ENCODE measurements at places on chromosomes 4 and X. TPM values are rescaled to one million over a fixed set of nuclear protein-coding genes. Genes with fewer than 3 reads are reported as not detected.

The SSX3 gene
- total RNA-seq = not detected

The RNF150 gene
- total RNA-seq = 15.5 TPM

The PAK3 gene
- 9.2 TPM for total RNA-seq

The VGLL1 gene
- 3.3 TPM for total RNA-seq

The SMIM10 gene
- total RNA-seq = 0.99 TPM

The HPSE gene
- 3.8 TPM for total RNA-seq

The P2RY10 gene
- total RNA-seq = not detected

The HCCS gene
- 28.1 TPM for total RNA-seq

The LCORL gene
- total RNA-seq = 28.3 TPM

The POU3F4 gene
- total RNA-seq = not detected

The FRMPD3 gene
- 0.05 TPM for total RNA-seq

The TMPRSS11F gene
- total RNA-seq = not detected

The SULT1E1 gene
- total RNA-seq = 0.30 TPM

The ADGRG4 gene
- total RNA-seq = under 0.01 TPM

Data from renal cortical epithelial cell (primary cell).